Posterior vena cava (tissue), 2 donors: ENCODE measurements at places on chromosomes 5 and 9.
A peak's percentile ranks its signal among the peaks of the same experiment; 100 is the strongest.

DNA sequence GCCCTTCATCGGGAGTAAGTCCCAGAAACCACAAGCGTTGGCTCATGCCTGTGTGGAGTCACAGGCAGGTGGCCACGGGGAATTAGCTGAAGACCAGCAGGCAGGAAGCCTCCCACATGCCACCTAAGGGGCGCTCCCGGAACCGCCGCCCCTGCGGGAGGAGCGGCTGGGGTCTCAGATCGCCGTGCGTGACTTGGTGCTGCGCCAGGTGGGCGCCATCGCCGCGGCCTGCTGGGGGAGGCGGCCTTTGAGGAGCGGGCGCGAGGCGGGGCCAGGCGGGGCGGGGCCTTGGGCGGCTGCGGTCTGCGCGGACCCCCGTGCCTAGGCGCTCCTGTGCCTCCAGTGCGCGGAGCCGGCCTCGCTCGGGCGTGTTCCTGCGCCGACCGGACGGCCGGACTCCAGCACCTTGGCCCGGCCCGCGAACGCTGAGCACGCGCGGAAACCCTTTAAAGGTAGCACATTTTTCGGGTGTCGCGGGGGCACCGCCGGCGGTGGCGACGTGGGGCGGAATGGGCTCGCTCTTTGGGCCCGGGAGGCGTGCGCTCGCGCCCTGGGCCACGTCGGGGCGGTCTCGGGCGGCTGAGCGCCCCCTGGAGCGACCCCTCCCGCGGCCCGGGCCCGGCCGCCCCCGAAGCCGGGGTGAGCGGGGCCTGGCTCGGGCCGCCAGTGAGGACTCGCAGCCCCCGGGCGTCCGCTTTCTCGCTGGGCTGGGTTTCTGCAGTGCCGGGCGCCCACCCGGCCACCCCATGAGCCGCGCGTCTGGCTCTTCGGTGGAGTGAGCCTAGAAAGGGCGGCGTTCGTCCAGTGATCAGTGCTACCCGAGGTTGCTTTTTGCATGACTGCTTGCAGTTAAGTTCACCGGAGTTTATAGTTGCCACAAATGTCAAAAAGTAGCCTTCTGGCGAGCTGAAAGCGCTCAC lies 24.5 kb downstream of the LECT2 start:
- DNase-seq, result peak; percentile 75

DNA sequence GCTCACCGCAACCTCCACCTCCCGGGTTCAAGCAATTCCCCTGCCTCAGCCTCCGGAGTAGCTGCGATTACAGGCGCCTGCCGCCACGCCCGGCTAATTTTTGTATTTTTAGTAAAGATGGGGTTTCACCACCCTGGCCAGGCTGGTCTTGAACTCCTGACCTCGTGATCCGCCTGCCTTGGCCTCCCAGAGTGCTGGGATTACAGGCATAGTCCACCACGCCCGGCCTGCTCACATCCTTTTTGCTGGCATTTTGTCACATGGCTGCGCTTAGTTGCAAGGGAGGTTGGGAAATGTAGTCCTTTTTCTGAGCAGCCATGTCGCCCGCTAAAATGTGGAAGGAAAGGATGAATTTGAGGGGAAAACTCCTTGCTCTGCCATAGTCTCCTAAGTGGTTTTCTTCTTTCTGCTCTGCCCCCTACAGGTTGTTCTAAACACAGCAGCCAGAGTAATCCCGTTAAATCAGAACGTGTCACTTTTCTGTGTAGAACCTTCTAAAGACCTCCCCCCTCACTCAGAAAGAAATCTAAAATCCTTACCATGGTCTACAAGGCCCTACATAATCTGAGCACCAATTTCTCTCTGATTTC lies 57.8 kb upstream of the HSPA9 start:
- DNase-seq, result peak; percentile 88

GRCh38 chr9:122327175-122327574 lies 43.6 kb upstream of the PTGS1 start:
- DNase-seq, result no peak

DNA sequence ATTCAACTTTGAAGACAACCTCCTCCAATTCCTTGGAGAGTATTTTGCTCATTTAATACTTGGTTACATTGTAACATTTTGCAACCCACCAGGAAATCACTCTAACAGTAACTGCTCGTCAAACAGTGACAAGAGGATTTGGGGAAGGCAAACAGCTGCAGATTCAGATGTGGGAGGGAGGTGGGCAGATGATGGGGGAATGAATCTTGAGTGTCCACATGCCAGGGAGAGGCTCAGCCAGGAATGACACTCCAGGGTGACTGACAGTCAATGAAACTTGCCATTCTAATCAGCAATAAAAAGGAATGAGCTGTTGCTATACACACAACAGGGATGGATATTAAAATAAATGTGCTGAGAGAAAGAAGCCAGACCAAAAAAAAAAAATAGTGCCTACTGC lies 97.7 kb upstream of the ANKRD55 start:
- no peak for DNase-seq

DNA sequence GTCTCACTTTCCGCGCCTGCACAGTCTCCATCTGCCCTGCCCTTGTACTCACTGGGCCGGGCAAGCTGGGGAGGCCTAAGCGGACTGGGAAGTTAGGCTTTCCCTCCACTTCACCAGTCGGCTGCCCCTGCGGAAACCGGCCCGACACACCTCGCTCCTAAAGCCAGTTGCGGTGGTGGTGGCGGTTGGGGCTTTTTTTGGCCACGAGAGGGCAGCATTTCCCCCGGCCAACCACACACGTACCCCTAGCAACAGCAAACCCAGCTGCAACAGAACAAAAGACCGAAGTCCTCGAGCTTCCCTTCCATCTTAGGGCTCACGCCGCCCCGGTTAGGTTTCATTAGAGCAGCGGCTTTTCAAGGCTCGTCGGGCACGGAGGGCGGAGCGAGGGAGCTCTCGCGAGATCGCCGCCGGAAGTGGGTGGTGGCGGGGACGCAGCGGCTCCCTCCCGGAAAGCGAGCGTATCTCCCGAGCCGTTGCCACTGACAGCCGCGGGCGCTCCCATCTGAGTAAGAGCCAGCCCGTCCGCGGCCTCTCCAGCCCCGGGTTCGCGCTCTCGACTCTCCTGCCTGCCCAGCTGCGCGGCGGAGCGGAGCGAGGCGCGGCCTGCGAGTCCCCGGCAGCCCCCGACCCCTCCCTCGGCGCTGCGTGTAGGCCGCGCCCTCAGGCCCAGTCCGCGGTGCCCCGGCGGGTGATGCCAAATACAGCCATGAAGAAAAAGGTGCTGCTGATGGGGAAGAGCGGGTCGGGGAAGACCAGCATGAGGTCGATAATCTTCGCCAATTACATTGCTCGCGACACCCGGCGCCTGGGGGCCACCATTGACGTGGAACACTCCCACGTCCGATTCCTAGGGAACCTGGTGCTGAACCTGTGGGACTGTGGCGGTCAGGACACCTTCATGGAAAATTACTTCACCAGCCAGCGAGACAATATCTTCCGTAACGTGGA lies at the start of gene RRAGA:
TSS of gene RRAGA (plus strand) at position 462 of the 951 bp plus-strand sequence. CDS start at position 695, 233 bp downstream.
- peak; percentile 99 for DNase-seq
